ENCODE measurements at places on chromosomes 2 and 18. TPM values are rescaled to one million over a fixed set of nuclear protein-coding genes. Genes with fewer than 3 reads are reported as not detected.

The COL4A3 gene
- 65.2 TPM for total RNA-seq

The PRKAG3 gene
- total RNA-seq: not detected

The DNAJC5G gene
- not detected for total RNA-seq

The DCDC2C gene
- not detected for total RNA-seq

- H3K4me3 ChIP-seq: no peak overlapping the region
- H3K27me3 ChIP-seq: no peaks in the 10 kb centered on the region
- no peak for DNase-seq
- H3K4me1 ChIP-seq: no peaks in the 10 kb centered on the region
Observed at GRCh38 chr2:197869041-197869440, 64.6 kb downstream of the PLCL1 start.

- H3K4me3 ChIP-seq: no peak overlapping the region
- H3K4me1 ChIP-seq: no peaks in the 10 kb centered on the region
- no peaks in the 10 kb centered on the region for H3K27me3 ChIP-seq
- DNase-seq: no peak
- no peak overlapping the region for H3K27ac ChIP-seq
Observed at GRCh38 chr2:19158896-19159295, 199.5 kb downstream of the OSR1 start.

- H3K4me1 ChIP-seq: peaks cover 16% of the 10 kb centered on the region
- H3K36me3 ChIP-seq: no peaks in the 10 kb centered on the region
- DNase-seq: no peak
- H3K4me3 ChIP-seq: no peak overlapping the region
Observed at GRCh38 chr2:240238201-240238600, 97.7 kb upstream of the OTOS start.

DNA sequence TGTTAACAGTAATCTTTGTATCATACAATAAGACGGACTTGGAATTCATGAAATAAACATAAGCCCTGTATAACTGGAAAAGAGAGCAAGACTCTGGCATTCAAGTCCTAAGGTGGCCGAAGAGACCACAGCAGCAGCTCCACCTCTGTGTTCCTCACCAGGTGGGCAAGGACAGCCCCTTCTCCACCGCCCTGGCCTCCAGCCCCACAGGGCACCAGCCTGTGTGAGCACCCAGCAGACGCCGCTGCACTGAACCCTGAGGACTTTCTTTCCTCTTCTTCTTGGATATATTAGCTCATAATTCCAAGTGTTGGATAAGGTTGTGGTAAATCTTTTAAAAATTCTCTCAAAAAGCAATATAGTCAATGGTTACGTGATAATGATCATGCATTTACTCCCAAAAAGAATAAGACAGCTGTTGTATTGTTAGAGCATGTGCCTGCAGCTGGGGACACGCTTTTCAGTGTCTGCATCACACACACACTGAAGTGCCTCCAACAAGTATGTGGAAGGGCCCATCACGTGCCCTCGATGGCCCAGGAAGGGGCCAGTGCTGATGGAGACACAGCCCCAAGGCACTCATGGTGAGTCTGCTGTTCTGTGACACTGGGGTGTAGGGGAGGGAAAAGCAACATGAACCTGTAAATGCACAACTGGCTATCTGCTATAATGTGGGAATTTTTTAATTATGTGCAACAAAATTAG lies 26.8 kb downstream of the FAM178B start:
- no peak for DNase-seq
- no peaks in the 10 kb centered on the region for H3K27me3 ChIP-seq
- no peaks in the 10 kb centered on the region for H3K36me3 ChIP-seq
- no peak overlapping the region for H3K27ac ChIP-seq
- no peak overlapping the region for H3K4me3 ChIP-seq

- H3K27ac ChIP-seq: no peak overlapping the region
- H3K27me3 ChIP-seq: no peaks in the 10 kb centered on the region
- H3K4me1 ChIP-seq: no peaks in the 10 kb centered on the region
- DNase-seq: no peak
- H3K36me3 ChIP-seq: no peaks in the 10 kb centered on the region
Observed at GRCh38 chr2:200033929-200034328, 78.5 kb downstream of the MAIP1 start.
